DMS79 treated with DMSO at 0.1 percent for 48 hours (cell line): ENCODE measurements at places on chromosomes 5 and 9.
A peak's percentile ranks its signal among the peaks of the same experiment; 100 is the strongest.

- no peak for DNase-seq
Measured at GRCh38 chr5:180140079-180140554, 68.6 kb upstream of the RNF130 start.

- DNase-seq: no peak
Measured at GRCh38 chr9:110555551-110556331, 23.8 kb downstream of the SVEP1 start.

- peak; percentile 21 for DNase-seq
Measured at GRCh38 chr5:96753848-96754247, 53.9 kb downstream of the ERAP1 start.

DNA sequence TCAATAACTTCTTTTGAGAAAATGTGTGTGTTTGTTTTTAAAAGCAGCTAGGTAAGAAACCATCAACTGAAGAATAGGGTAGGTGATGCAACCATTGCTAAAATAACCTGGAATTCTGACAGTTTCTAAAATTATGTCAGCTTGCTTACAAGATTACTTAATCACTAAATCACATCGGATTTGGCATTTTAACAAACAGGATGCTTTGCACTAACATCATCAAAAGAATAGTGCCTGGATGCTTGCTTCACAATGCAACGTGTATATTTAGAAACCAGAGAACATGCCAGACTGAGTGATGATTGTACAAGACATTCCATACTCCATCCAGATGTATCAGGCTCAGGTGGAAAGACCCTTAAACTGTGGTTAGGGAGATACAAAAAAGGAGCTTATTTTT lies 43.9 kb downstream of the PAM start:
- no peak for DNase-seq

- peak; percentile 58 for DNase-seq
Measured at GRCh38 chr5:59328709-59329296, 564.7 kb downstream of the PDE4D start.

DNA sequence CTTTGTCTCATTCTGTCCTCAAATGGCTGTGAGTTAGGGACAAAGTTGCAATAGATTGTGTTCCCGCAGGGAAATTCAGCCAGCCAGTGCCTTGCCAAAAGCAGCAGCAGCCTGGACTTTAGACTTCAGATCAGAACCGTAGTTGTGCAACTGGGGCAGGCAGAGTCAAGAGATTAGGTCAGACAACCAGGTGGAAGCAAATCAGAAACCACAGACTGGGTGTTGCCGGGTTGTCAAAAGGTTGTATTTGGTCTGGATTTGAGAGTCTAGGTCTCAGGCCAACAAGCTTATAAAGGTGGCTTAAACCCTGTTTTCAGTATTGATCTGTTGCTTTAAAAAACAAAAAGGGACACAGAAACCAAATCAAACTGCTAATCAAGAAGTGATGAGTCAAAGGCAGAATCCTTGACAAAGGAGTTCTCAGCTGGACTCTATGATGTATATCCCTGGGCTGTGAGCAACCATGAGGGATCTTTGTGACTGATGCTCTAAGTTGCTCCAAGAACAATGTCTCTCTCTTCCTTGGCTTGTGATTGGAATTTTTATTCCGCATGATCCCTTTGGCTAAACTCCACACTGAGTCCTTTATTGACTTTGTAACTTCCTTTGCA lies 20.9 kb downstream of the RFK start:
- DNase-seq: no peak

GRCh38 chr5:141915881-141916336 lies 7.8 kb upstream of the DELE1 start:
- no peak for DNase-seq

- no peak for DNase-seq
Measured at GRCh38 chr5:56607551-56607950, 207.8 kb upstream of the MAP3K1 start.

GRCh38 chr9:113302792-113303418 lies at the start of gene RNF183:
Gene RNF183, minus strand, starts transcription at chr9:113303376. Its CDS starts 5,192 bp downstream, at chr9:113298184.
- DNase-seq: no peak

DNA sequence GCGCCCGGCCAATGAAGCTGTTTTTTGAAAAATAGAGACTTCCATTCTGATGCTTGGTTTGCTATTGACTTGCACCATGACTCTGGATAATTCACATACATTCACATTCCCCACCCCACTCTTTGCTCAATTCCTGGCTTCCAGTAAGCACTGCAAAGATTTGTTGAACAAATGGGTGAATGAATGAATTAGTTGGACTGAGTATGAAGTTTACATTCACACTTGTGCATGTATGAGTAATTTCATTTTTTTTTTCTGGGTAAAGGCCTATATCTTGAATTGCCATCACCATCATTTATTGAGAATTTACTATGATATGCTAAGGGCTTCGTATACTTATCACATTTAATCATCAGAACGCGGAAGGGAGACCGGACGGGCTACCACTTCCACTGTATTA lies 13.8 kb upstream of the CCDC69 start:
- DNase-seq: no peak

DNA sequence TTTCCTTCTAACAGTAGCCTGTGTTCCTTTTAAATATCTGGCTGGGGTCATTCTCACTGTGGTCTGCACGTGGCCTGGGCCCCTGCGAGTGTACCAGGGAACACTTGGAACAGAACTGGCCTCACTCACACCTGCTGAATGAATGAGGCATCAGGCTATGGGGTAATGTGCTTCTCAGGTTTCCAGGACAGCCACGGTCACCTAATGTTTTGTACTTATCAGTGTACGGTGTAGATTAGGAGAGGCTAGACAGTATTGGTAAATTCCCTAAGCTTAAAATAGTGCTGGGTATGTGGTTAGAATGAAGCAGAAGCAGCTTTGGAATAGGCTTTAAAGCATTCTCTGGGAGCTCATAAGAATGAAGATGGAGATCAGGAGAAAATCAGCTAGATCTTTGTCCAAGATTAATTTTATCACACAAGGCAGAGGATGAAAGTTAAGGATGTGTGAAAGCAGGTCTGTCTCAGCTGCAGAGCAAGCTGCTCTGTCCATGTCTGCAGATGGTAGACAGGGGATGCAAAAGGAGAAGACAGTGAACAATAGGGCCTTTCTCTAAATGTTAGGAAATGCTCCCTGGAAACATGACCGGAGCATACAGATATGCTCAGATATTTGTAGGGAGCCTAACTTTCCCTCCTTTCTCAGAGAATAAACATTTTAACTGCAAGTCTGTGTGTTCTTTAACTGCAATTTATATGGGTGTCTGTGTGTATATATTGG lies 267.5 kb downstream of the NR3C1 start:
- no peak for DNase-seq

- peak; percentile 56 for DNase-seq
Measured at GRCh38 chr9:96720435-96720834, 57.5 kb downstream of the ZNF510 start.

DNA sequence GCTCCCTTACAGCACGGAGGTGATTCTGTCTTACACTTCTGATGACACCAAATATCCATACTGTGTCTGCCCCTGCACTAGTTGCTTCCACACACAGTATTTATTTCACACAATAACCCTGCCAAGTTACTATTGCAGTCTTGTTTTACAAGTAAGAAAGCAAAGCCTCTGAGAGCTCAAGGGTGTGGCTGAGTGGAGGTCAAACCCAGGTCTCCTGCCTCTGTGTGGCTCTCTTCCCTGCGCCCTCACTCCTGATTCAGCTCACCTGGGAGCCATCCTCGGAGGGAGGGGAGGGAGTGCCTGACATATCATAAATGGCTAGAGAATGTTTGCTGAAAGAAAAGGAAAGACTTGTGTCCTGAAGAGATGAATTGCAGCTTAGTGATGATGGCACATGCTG lies 41.0 kb downstream of the MVB12B start:
- peak; percentile 71 for DNase-seq

- DNase-seq: no peak
Measured at GRCh38 chr9:1938135-1938534, 77.0 kb upstream of the SMARCA2 start.

- DNase-seq: no peak
Measured at GRCh38 chr5:15124871-15125568, 253.4 kb upstream of the ANKH start.

DNA sequence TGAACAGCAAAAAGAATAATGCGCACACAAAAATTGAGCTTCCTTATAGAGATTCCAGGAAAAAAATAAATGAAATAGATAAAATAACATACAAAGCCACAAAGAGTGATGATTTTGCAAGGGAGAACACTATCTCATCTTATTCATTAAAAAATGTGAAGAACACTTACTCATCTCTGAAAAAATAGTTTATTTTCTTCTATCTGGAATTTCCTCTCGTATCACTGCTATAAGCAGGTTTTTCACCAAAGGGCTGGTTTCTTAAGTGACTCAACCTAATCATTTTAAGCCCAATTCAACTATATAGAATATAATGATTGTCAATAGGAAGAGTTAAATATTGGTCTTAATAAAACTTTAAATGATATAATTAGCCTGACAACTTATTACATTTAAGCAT lies 504.9 kb downstream of the NR2F1-AS1 start:
- DNase-seq: no peak

GRCh38 chr9:134136118-134136995 lies 475 bp downstream of the WDR5 start:
- DNase-seq: no peak

DNA sequence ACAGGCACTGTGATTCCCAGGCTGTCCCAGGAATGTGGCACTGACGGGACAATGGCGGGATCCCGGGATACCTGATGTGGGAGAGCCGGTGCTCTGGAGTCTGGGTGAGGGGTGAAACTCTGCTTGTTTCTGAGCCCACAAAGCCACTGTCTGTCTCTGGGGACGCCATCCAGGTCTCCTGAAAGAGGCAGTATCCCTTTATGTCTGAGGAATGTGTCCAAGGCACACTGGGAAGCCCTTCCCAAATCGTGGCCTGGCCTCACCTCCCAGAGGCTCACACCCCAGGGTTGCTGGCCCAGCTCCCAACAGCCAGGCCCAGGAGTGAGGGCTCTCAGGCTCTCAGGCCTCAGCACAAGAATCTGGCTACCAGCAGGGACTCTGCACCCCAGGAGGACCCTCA lies 27.1 kb downstream of the ORM2 start:
- no peak for DNase-seq

DNA sequence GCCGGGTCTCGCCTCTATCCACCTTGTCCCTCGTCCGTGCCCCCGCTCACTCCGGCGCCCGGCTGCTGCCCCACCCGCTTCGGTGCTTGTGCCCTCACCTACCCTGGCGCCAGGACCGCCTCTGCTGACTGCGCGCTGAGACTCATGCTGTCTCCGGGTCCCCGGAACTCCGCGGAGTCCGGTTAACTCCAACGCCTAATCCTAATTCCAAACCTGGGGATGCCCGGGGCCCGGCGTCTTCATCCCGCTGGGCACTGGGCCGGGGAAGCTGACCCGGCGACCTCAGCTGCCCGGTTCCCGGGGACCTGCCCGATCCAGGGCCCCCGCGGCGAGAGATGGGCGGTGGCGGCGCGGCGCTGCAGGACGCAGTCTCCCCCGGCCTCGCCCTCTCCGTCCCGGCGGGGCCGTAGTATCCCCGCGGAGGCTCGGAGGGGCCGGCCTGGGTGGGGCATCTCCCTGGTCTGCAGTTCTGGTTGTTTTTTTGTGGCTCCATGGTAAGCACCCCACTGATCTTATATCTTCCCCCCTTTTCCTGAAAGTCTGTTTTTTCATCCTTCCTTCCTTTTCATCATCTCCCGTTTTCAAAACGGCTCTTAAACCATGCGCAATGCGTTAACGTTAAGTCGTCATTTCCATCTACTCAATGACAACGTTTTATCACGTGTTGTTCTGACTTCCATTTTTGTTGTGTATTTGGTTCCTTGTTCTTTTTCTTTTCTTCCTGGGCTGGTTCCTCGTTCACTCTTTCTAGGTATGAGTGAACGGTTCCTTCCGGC lies 41.1 kb upstream of the PLEKHG4B start:
- no peak for DNase-seq

GRCh38 chr5:57509501-57510260 lies 27.1 kb upstream of the ACTBL2 start:
- DNase-seq: no peak

DNA sequence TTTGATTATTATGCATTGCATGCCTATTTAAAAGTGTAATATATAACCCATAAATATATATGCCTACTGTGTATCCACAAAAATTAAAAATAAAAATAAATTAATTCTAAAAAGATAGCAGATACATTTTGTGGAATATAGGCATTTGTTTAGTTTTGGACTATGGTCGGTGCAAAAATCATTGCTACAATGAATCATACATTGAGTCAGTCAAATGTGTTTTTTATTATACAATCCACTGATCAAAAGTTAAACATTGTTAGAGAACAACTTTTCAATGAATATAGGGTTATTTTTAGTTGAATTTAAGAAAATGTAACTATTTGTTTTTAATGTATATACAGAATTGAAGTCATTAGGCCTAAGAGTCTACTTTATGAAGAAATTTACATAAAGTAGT lies 885.9 kb downstream of the EFNA5 start:
- no peak for DNase-seq

- DNase-seq: no peak
Measured at GRCh38 chr9:93091453-93092081, 4.5 kb upstream of the CARD19 start.

DNA sequence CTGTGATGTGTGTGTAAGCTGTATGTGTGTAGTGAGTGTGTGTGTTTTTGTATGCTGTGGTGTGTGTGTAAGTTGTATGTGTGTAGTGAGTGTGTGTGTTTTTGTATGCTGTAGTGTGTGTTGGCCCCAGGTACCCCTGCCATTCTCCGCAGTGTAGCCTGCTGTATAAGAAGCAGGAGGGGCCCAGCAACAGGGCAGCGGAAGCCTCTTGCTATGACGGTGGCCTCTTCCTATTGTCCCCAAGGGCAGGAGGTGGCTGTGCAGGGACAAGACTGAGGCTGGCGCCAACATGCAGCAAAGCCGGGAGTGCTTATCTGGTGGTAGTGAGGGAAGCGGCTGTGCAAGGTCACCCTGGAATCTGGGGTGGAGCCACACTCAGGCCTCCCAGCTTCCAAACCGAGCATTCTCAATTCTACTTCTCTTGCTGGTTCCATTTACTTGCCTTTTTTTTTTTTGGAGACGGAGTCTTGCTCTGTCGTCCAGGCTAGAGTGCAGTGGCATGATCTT lies 5.1 kb downstream of the SPAAR start:
- no peak for DNase-seq
